ENCODE measurements at places on chromosomes 3 and 15.

DNA sequence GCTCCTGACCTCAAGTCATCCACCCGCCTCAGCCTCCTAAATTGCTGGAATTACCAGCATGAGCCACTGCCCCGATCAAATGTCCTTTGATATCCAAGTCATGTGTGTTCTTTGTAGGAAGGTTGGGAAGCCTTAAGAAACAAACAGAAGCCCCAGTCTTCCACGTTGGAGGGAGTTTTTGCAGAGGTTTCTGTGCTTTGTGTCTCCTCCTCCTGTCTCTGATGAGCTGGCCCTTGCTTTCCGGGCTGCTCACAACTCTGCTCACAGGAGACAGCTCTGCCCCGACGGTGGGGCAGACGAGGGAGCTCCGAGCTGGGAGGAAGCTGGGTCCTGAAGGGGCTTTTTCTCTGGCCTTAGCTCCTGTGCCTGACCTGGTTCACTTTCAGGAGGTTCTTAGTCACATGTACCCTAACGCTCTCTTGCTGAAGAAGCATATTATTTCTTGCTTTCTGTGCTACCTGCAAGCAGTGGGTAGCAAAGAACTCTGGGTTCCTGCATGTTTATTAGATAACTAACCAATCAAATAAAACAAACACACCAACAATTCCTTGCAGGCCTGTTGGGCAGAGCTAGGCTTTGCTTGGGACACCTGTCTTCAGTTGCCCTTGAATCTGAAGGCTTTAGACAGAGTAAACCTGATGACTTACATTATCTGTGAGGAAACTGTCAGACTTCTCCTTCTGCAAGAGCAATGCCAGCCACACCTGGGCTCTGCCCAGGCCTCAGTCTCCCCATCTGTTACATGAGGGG is 52.6 kb upstream of the SMAD6 start:
- DNase-seq, result no peak

DNA sequence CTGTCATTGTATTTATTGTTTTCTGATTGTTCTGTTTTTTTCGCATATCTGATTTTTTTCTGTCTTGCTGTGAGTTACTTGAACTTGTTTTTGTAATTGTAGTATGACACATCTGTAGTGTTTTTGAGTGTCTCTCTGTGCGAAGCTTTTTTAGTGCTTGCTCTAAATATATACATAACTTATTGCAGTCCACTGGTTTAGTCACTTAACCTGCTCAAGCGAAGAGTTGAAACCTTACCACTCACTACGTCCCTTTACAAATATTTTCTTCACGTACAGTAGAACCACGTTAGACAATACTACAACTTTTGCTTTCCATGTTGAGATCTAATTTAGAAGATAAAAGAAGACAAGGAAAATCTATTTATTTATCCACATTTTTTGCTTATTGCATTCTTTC is 713.0 kb upstream of the GRM7 start:
- DNase-seq, result no peak

- no peak for DNase-seq
Measured at GRCh38 chr3:160754371-160754854, 1.6 kb upstream of the PPM1L start.

- DNase-seq, result no peak
Measured at GRCh38 chr3:101873619-101874018, 24.3 kb downstream of the NFKBIZ start.

- no peak for DNase-seq
Measured at GRCh38 chr15:52437646-52438045, 91.0 kb downstream of the MYO5A start.

- no peak for DNase-seq
Measured at GRCh38 chr15:56454836-56455235, 10.1 kb downstream of the MNS1 start.

DNA sequence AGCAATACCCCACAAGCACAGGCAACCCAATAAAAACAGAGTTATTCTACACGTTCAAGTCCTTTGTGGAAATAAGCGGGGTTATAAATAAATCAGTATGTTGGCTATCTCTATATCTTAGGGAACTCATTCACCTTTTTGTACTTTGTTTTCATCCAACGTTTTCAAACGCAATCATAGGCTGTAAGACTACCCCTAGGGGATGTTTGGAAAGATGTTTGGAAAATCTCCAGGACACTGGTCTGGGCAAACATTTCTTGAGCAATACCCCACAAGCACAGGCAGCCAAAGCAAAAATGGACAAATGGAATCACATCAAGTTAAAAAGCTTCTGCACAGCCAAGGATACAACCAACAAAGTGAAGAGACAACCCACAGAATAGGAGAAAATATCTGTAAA is 70.1 kb downstream of the CLDN11 start:
- DNase-seq, result no peak

DNA sequence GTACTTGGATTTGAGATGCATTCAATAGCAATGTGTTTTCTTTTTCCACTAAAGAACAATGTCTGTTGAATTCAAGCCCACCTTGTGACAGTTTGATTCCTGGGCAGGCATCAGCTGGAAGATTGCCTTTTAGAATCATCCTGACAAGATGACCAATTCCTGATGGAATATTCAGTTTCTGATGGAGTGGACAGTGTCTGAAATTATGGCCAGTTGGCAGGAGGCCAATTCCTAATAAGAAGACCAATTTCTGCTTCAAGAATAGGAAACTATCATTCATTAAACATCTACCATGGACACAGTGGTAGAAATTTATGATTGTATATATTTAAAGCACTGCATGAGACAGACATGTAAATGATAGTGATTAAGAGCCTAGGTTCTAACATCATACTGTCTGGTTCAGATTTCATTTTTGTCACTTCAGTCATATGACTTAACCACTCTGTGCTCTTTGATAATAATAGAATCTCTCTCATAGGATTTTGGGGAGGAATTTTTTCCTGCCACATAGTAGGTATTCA is 133.6 kb downstream of the CLSTN2 start:
- DNase-seq, result no peak

GRCh38 chr3:146801492-146801891 is 196.3 kb upstream of the PLSCR5 start:
- no peak for DNase-seq

DNA sequence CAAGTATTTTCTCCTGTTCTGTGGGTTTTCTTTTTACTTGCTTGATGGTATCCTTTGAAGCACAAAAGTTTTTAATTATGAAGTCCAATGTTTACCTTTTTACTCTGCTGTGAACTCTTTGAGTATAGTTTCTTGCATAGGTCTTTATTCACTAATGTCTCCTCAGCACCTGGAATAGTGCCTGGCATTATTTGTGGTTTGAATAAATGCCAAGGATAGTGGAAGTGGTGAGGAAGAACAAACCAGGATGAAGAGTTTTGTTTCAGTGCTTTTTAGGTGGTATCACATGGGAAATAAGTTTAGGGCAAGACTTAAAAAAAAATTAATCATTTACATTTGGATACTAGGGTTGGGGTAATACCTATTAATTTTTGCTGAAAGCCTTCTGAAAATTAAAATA is 25.7 kb downstream of the GPD1L start:
- no peak for DNase-seq

DNA sequence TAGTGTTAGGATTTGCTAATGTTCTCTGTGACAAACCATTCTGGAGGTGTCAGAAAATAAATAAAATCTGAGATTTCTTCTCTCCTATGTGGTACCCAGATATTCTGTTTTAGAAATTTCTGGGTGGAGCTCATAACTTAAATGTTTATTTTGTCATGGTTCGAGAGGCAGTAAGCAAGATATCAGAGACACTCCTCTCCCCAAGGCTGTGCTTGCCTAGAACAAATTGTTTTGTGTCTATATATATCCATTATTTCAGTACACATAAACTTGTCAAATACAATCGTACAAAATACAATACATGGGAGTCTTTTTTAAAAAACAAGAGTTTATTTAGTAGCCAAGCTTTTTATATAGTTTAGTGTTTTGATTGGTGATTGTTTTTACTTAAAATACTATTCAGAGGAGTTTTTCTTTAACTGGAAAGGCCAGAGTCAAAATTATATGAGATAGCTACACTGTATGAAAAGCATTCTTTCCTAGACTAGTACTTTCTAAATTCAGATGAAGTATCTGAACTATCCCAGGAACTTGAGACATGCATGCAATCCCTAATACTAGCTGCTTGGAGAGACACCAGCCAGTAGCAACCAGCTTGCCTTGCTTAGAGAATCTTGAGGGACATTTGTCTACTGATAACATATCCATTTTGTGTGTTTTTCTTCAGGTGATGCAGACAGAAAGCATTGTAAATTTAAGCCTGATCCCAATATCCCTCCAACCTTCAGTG is 4.7 kb downstream of the EXOG start:
- no peak for DNase-seq

DNA sequence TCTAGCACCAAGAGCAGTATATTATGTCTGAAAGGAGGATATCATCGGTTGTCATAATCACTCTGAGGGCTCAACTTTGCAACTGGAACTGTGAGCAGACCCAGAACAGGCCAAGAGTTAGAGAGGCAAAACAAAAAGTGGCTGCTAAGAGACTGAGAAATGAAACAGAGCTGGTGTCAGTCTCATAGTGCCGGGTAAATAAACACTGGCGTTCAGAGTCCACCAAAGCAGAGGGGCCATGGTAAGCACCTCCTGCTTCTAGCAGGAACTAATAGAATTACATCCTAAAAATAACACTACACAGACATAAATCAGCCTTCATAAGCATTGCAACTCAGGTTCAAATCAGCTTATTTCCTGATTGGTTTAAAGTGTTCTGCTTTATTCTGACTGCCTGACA is 10.3 kb upstream of the IL12A start:
- DNase-seq, result no peak

DNA sequence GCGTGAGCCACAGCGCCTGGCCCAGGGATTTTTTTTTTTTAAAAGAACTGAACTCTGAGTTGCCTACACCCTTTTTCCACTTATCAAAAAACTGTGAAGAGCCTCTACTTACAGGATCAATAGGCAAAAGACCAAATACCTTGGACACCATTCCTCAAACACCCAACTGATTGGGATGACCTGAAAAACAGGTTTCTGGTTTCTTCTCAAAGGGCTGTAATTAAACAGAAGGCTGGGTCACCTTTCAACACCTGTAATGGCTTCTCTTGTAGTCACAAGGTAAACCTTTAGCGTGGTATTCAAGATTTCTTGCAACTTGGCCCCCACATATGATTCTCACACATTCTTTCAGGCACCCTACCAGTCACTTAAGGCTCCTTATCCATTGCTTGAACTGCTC is 38.4 kb upstream of the PLXND1 start:
- DNase-seq, result no peak

DNA sequence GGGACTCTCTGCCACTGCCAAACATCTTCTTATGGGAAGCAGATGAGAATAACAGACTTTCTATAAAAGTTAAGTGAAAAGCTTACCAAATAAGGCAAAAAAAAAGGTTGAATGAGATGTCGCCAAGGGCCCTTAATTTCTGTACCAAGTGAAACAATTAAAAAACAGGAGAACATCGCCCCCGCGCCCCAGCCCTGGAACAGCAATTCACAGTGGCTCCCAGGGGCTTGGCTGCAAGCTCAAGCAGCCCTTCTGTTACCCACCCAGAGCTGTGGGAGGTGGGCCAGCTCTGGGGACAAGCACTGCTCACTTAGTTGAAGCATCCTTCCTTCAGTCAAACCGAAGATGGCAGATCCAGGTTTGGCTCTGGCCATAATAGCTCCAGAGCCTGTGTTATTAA is 208.0 kb downstream of the ERC2 start:
- DNase-seq, result no peak

GRCh38 chr3:101976473-101976872 is 127.2 kb downstream of the NFKBIZ start:
- no peak for DNase-seq

- DNase-seq, result no peak
Measured at GRCh38 chr15:25790000-25790660, 73.0 kb downstream of the ATP10A start.

DNA sequence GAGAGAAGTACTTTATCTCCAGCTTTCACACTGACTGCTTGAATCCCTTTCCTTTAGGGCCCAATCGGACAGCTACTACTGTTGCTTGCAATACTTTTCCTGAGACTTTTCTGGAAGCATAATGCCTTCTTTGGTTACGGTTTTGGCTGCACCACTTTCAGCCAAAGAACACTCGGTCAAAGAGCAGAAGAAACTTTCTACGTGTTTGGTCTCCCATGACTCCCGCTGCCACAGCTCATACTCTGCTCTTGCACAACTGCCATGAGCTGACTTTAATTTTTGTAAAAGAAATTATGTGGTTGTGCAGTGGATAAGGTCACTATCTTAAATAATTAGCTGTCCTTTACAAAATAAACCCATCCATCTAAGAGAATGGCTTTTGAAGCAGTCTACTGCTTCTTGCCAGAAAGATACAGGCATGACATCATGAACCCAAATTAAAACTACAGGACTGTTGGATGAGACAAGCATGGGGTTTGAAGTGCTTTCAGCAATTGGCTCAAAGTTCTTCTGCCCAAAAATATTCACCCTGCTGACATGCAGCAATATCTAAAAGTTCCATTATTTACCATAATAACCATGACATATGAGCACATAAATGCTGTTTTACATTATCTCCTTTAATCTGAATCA is 42.0 kb downstream of the PROS1 start:
- DNase-seq, result no peak

DNA sequence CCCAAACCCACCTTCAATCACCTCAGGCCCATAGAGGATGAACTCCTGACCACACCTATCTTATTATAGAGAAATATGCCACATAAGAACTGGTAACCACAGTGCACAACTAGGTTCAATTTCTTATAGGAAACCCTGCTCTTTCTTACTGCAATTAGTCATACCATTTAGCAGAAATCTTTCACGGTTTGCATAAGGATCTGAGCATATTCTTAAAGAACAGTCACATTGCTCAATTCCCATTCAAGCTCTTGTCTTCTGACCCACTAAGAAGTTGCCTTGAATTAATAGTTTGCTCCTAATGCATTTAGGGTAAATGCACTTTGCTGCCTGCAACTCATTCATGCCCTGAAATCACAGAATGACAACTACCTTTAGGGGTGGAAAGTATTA is 9.2 kb downstream of the ERC2 start:
- DNase-seq, result no peak

DNA sequence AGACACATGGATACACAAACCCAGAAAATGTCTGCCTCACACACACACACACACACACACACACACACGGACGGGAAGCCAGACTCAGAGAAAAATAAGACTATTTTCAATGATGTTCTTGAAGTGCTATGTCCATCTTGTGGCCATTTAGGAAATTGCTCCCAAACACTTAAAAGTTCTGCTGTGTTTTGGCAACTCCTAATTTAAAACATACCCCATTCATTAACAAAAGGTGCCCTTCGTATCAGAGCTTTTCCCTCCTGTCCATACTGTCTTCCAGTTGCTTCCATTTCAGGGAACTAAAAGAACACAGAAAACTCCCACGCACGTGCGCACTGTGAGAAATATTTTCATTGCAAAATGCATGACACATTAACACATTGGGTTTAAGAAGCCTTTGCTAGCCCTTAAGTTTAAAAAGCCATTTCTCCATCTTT is 44.6 kb downstream of the SLC12A1 start:
- peak; percentile 76 for DNase-seq

GRCh38 chr15:68582864-68583263 is 4.1 kb downstream of the CORO2B start:
- DNase-seq, result no peak

GRCh38 chr3:172152874-172153273 is 113.5 kb downstream of the FNDC3B start:
- no peak for DNase-seq

GRCh38 chr3:45218578-45219390 is 7.3 kb downstream of the TMEM158 start:
- no peak for DNase-seq

GRCh38 chr3:49666592-49666991 is 7.6 kb upstream of the APEH start:
- DNase-seq, result no peak
